ENCODE measurements at places on chromosomes 11 and 22. TPM values are rescaled to one million over a fixed set of nuclear protein-coding genes. Genes with fewer than 3 reads are reported as not detected.

The BTBD18 gene
- total RNA-seq: not detected

DNA sequence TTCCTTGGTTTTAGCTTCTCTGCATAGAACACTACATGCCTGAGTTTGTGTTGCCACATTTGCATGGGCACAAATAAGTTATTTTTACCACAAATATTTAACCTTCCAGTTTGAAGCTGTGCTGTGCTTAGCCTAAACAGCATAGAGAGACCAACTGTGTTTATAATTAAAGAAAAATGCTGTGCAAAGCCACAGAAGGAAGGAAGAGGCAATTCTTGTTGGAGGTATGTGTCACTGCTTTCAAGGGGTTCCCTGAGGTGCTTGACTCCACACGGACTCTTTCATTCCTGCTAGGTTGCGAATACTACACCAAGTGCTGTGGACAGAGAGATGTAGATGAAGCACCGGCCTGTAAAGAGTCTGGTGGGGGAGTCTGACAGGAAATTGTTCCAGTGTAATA, 47.6 kb upstream of the OLFML1 start:
- DNase-seq: no peak

The PNPLA3 gene
- total RNA-seq: 3.8 TPM

DNA sequence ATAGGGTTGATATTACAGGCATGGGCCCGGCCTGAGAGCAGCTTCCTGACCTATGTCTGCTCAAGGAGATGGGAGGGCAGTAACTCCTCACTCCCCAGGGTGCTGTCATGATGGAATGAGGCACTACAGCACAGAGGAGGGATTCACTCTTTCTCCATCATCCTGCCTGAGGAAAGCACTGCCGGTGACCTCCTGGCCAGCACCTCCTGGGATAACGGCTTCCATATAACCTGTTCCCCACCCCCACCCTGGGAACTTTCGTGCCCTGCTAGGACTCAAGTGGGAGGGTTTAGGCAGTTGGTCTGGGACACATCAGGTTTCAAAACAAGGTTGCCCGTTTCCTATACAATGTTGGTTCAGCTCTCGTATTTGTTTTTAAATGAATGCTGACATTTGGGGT, 42.7 kb upstream of the MN1 start:
- no peak for DNase-seq

The SMIM35 gene
- total RNA-seq: not detected

DNA sequence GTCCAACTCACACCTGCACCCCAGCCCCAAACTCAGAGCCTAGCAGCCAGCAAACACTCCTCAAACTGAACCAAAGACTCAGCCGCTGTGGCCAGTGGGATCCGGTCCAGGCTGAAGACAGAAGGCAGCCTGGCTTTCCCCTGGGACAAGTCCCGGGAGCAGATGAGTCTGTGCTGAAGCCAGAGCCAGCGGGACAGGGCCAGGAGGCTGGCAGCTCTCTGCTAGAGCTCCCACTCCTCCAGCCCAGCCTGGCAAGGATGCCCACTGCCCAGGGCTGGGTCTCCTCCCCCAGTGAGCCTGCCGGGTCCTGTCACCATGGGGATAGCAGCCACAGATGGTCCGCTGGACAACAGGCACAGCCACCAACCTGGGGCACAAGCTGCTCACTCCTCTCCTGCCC, 42.9 kb upstream of the PRR5 start:
- peak; percentile 74 for DNase-seq

GRCh38 chr22:21445437-21446127, 21.6 kb upstream of the TMEM191C start:
- DNase-seq: no peak

- peak; percentile 67 for DNase-seq
These were observed 146.5 kb downstream of the CCDC34 start for GRCh38 chr11:27216270-27217149.

- DNase-seq: no peak
These were observed 21.3 kb upstream of the GRAMD4 start for GRCh38 chr22:46598737-46599424.

The SRPRA gene
- 56.0 TPM for total RNA-seq

GRCh38 chr11:67999704-68000103, 4.2 kb downstream of the UNC93B1 start:
- no peak for DNase-seq

DNA sequence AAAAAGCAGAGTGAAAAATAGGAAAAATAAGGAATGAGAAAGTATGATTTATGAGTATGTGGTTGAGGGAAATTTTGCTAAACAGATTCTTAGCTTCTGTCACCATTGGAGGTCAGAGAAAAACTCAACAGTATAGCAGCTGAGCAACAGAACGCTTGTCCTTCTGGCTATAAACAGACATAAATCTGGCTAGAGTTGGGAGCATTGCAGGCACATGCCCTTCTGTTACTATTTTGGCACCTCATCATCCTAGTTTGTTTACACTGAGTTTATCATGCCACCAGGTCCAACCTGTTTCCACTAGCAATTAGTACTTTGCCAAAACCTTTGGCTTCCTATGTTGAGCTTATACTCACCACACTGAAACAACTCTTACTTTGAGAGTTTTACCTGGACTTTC, 6.9 kb downstream of the UBE4A start:
- DNase-seq: peak; percentile 96

- DNase-seq: no peak
These were observed 52.4 kb downstream of the SYT13 start for GRCh38 chr11:45233804-45234170.

The NXPE4 gene
- total RNA-seq: not detected

DNA sequence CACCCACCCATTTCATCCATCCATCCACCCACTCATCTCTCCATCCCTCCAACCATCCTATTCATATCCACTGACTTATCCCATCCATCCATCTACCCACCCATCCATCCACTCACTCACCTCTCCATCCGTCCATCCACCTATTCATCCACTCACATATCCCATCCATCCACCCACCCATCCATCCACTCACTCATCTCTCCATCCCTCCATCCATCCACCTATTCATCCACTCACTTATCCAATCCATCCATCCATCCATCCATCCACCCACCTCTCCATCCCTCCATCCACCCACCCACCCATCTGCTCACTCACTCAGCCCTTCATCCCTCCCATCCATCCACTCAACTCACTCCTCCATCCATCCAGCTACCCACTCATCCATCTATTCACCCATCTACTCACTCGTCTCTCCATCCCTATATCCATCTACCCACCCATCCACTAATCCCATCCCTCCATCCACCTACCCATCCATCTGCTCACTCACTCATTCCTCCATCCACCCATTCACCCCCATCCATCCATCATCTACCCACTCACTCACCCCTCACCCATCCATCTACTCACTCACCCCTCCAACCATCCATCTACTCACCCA, 36.2 kb downstream of the TRMU start:
- no peak for DNase-seq

GRCh38 chr11:24131698-24132097, 365.2 kb upstream of the LUZP2 start:
- DNase-seq: no peak

The UBE2L6 gene
- total RNA-seq: 40.3 TPM

All from G401 (cell line).